ENCODE measurements at places on chromosomes 7 and 10. TPM values are rescaled to one million over a fixed set of nuclear protein-coding genes. Genes with fewer than 3 reads are reported as not detected.

The ZMIZ1 gene
- polyA plus RNA-seq: 4.2 TPM

The CCL24 gene
- polyA plus RNA-seq: not detected

The AVPI1 gene
- polyA plus RNA-seq: 1.9 TPM

The IL15RA gene
- polyA plus RNA-seq: 7.6 TPM

The CALML3 gene
- polyA plus RNA-seq: not detected

The KLF14 gene
- not detected for polyA plus RNA-seq

The SEPTIN7 gene
- polyA plus RNA-seq: 405 TPM

The FASTK gene
- 69.4 TPM for polyA plus RNA-seq

The EN2 gene
- polyA plus RNA-seq: not detected

The ADAM12 gene
- polyA plus RNA-seq: not detected

The CCDC3 gene
- polyA plus RNA-seq: not detected

The CPEB3 gene
- 0.74 TPM for polyA plus RNA-seq

The COX15 gene
- 39.6 TPM for polyA plus RNA-seq
